Dermis blood vessel endothelial cell (primary cell): ENCODE measurements at places on chromosomes 1 and 21. TPM values are rescaled to one million over a fixed set of nuclear protein-coding genes. Genes with fewer than 3 reads are reported as not detected.
A peak's percentile ranks its signal among the peaks of the same experiment; 100 is the strongest.

The GREM2 gene
- total RNA-seq, result not detected in 2 replicates

The OLIG1 gene
- total RNA-seq, result not detected in 2 replicates

The PTGS2 gene
- total RNA-seq, result 15.0 and 17.2 TPM in 2 replicates

The CSMD2 gene
- total RNA-seq, result under 0.01 TPM in 1 of 2 replicates, not detected in the other

The TRABD2B gene
- total RNA-seq, result under 0.01 TPM in 1 of 2 replicates, not detected in the other

- DNase-seq, result peak; percentile 69
Measured at GRCh38 chr1:203342192-203342940, 8.6 kb downstream of the FMOD start.

GRCh38 chr21:44392916-44393315 is 39.5 kb downstream of the TRPM2 start:
- DNase-seq, result no peak

GRCh38 chr1:110505596-110505995 is 13.4 kb downstream of the KCNA10 start:
- DNase-seq, result no peak

DNA sequence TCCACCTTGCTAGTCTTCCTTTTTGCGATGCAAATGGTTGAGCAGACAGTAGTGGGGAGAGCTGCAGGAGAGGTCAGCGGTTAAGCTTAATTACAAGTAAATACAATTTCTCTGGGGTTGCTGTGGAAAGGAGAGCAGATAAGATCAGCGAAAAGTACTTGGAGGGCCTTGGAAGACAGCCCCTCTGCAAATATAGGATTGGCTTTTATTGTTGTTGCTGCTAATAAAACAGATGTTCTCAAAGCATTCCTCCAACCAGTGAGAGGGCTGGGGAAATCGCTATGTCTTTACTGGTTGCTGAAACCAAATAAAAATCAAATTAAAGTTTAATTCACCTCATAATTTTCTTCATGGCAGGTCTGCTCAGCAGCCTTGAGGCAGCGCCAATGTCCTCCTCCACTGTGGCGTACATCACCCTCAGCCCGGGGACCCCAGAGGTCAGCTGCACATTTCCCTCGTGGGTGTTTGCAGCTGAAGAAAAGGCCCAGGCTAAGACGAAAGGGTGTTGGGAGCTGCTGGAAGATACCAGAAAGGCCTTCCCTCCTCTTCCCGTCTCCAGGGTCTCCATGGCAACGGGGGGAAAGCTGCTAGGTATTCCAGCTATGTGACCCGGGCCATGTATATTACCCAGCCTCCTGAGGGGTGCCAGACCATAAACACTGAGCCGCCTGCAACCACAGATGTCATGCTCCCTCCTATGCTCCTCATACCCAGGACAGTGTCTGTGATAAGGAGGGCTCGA is 54.6 kb upstream of the POU2F1 start:
- DNase-seq, result no peak

GRCh38 chr21:14869984-14870852 is 194.6 kb downstream of the NRIP1 start:
- DNase-seq, result no peak

DNA sequence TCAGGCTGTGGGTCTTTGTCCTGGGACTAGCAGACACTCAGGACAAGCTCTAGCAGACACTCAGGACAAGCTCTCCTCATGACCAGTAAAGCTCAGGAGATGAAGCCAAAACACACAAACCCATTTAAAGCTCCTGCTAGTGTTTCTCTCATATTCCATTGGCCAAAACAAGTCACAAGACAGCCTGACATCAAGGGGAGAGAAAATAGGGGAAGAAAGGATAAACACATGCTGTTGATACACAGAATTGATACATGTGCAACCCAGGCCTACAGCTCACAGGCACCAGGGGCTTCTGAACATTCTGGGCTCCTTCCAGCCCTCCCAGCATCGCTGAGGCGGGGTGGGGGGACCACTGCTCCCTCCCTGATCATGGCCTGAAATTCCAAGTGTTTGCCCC is 35.3 kb downstream of the ATF3 start:
- DNase-seq, result no peak

DNA sequence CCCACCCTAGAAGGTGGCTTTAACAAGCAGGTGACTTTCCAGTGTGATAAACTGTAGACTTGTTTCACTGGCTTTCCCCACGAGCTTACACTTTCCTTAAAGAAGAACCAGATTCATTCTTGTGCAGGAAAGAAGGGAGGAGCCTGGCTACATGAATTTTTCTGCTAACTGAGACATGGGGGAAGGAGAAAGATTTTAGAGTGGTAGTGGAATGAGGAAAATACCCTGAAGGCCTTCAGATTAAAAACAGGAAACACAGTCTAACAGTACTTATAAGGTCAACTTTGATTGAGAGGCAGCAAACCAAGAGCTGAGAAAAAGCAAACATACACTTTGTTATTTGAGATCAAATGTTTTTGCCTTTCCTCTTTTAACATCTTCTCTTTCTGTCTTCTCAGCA is 640.9 kb upstream of the PLXNA2 start:
- peak; percentile 47 for DNase-seq

DNA sequence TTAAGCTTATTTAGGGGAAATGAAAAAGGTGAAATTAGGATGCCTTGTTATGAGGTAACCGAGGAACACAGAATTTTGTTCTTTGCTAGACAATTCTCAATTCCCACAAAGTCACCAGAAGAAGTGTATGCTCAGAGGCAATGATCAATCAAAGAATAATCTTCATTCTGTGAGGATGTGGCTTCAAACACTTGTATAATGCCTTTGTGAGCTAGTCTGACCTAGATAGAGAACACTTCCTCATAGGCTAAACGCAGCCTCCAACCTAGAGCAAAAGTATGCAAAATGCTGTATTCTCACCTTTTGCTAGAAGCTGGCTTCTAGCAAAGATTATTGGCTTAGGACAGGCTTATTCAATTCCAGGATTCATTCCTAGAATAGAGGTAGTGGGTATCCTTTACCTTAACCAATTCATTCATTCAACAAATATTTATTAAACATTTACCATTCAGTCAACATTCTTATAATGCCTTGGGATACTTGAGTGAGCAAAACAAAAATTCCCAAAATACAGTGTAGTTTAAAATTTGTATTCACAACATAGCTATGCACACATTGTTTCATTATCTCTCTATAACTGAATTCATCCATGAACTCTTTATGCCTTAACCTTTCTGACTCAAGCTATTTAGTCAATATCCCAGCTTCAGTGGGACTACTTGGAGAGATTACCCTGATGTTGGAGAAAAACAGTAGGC is 530.2 kb downstream of the PTPRC start:
- DNase-seq, result no peak

DNA sequence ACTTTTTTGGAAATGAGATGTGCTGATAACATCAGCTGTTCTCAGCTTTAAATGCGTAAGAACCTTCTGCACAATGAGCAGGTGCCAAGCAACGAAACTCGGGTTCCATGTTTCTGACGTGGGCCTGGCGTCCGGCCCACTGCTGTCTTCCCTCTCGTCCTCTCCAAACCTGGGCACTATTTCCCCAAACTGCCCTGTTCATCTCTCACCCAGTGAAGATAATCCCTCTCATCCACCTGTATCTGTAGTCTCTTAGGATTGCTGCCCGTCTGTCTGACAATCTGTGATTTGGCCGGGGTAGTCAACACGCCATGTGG is 50.1 kb upstream of the CNTN2 start:
- DNase-seq, result no peak

GRCh38 chr1:222266223-222267196 is 281.4 kb downstream of the HHIPL2 start:
- no peak for DNase-seq

DNA sequence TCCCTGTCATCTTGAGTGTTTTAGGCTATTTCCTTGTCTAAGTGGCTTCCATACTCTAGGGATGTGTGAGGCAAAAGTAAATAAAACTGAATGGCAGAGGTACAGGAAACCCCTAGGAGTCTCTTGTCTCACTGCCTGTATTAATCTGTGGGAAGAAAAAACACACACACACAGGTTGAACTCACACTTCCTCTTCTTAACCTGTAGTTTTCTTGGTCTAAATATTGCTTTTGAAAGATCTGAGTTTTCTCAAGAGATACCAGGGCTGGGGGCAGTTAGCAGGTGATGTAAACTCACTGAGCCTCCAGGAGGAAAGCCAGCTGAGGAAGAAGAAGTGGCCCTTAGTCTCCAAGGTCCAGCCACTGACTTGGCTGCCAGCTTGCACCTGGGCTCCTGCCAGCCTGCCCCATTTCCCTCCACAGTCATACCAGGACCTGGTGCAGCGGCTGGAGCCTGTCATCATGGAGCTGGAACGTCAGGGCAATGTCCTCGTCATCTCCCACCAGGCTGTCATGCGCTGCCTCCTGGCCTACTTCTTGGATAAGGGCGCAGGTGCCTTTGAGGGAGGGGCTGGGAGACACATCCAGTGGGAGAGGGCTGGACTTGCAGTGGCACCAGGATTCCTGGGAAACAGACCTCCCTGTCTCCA is 16.9 kb downstream of the PFKFB2 start:
- no peak for DNase-seq

GRCh38 chr1:89721351-89721750 is 88.4 kb downstream of the LRRC8C start:
- peak; percentile 95 for DNase-seq
